SW 1271 (cell line): ENCODE measurements at places on chromosomes 7 and 10.
A peak's percentile ranks its signal among the peaks of the same experiment; 100 is the strongest.

GRCh38 chr10:7491949-7492659, 81.3 kb upstream of the SFMBT2 start:
- no peak for DNase-seq

- DNase-seq: no peak
These were observed 77.9 kb upstream of the LRRN3 start for GRCh38 chr7:111012799-111013675.

DNA sequence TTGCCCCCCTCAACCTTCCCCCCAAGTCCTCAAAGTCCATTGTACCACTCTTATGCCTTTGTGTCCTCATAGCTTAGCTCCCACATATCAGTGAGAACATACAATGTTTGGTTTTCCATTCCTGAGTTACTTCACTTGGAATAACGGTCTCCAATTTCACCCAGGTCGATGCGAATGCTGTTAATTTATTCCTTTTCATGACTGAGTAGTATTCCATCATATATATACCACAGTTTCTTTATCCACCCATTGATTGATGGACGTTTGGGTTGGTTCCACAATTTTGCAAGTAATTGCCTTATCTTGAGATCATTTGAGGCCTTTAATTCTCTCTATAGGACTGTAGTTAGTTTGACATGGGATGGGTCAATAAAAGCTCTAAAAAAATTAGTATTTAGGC, 124.7 kb downstream of the ARL4A start:
- DNase-seq: no peak

GRCh38 chr10:101130984-101131961, at the start of gene TLX1:
TLX1 (plus strand) TSS chr10:101131300; CDS start chr10:101131542, 242 bp downstream.
- DNase-seq: no peak

- no peak for DNase-seq
These were observed 517 bp downstream of the SRGN start for GRCh38 chr10:69088471-69088769.

- DNase-seq: no peak
These were observed 71.9 kb upstream of the DIP2C start for GRCh38 chr10:761376-761775.

GRCh38 chr7:5754981-5755599, 26.4 kb downstream of the RNF216 start:
- no peak for DNase-seq

- no peak for DNase-seq
These were observed 22.5 kb downstream of the CALHM2 start for GRCh38 chr10:103429647-103430046.

DNA sequence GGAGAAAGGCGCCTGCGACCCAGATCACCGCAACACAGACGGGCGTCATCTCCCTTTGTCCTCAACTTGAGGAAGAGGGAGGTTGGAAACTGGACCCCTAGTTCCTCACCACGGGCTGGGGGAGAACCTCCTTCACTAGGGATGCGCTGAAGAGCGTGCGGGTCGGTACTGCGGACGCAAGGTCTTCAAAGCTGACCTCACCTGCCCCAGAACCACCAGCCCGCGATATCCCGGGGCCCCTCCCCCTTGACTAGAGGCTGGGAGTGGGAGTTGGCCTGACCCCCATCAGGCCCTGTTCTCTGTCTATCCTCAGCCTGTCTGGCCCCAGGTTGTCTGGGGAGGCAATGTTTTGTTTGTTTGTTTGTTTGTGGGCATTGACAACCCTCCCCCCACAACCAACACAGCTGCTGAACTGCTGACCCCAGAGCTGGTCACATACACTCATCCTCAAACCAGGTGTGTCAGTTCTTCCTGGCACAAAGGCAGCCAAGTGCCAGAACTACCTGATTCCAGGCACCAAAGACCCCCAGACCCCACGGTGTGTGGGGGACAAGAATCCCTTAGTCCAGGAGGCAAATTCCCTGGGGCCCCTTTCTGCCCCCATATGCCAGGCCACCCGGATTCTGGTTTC, 2.9 kb downstream of the NPM3 start:
- no peak for DNase-seq

DNA sequence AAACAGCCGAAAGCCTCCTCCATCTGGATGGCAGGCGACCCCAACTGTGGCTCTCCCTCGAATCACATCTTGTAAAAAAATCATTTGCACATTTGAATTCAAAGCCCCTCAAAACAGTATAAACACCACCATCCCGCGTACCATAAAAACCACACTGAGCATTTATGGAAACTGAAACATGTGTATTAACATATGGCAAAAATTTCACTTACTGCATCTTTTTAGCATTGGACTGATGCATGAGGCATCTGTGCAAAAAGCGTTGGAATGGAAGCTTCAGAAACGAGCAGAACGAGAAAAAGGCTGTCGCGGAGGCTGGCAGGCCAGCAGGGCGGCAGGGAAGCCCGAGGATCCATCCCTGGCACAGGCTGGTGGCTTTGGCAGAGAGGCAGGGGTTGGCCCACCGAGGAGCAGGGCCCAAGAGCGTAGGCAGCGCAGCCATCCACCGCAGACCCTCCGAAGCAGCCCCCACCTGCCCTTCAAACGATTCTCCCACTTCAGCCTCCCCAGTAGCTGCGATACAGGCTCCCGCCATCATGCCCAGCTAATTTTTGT, 39.3 kb upstream of the CUX1 start:
- no peak for DNase-seq

GRCh38 chr7:24138343-24138742, 145.6 kb upstream of the NPY start:
- no peak for DNase-seq

DNA sequence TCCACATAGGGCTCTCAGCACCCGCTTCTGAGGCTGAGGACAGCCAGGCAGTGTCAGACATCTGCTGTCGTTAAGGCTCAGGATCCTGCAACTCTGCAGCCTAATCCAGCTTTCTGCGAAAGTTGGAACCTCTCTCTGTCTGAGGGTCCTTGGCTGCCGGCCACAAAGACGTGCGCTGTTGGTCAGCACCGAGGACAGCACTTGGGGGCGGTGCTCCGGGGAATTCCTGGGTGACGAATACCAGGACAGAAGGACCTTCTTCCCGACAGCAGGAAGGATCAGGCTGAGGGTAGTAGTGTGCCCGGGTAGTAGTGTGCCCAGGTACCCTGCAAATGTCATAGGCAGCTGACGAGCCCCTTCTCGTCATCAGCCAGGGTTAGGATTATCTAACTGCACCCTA, 16.0 kb upstream of the RASGEF1A start:
- DNase-seq: no peak

DNA sequence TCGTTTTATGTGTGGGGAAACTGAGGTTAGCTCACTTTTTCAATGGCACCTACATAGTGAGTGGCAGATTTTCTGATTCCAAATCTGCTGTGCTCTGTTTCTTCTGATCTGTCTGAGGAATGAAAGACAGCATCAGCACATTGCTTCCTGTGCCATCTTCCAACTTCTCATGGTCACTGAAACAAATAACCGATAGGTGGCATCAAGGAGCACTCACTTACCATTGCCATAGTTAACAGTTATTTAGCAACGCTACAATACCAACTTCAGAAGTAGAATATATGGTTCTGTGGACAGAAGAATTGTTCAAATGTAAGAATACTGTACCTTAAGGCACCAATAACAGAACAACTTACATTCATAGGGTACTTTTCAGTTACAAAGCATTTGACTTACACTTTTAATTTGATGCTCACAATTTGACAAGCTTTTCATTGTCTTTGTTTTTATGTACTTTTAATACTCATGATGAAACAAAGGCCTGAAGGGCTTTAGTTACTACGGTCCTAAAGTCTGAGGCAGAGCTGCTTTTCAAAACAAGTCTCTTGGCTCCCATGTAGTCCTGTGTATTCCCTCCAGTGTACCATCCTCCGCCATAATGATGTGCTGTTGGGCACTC, 228.9 kb upstream of the TCF7L2 start:
- DNase-seq: no peak

GRCh38 chr7:4738711-4739527, 36.5 kb upstream of the AP5Z1 start:
- peak; percentile 93 for DNase-seq

DNA sequence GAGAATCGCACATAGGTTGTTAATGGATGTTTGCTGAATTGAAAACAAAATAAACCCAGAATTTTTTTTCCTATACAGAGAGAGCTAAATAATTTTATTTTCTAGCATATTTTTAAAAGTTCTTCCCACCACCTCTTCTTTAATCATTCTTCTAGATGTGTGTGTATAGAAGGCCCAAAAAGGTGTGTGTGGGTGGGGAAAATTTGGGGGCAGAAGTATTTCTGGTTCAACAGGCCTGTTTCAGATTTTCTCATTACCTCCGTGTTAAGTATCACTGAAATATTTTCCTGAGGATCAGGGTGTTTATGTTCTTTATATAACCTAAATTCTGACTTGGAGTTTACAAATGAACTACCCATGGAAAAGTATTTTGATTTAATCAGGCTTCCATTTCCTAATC, 144.2 kb upstream of the ZNF804B start:
- DNase-seq: no peak

DNA sequence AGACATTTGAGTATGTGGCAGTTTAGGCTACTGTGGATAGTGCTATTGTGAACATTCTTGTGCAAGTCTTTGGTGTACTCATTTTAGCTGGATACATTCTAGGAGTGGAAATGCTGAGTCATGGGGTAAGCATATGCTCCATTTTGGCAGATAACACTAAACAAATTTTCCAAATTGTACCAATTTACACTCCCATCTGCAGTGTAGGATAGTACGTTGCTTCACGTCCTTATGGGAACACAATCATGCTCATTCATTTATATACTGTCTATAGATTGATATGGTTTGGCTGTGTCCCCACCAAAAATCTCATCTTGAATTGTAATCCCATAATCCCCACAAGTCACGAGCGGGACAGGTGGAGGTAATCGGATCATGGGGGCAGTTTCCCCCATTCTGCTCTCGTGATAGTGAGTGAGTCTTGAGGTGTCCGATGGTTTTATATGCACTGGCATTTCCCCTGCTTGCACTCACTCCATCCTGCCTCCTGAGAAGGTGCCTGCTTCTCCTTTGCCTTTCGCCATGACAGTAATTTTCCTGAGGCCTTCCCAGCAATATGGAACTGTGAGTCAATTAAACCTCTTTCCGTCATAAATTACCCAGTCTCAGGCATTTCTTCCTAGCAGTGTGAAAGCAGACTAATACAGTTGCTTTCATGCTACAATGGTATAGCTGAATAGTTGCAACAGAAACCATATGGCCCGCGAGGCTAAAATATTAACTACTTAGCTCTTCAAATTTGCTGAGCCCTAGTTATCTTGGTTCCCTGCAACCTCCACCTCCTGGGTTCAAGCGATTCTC, 25.6 kb downstream of the RNF216 start:
- DNase-seq: no peak

DNA sequence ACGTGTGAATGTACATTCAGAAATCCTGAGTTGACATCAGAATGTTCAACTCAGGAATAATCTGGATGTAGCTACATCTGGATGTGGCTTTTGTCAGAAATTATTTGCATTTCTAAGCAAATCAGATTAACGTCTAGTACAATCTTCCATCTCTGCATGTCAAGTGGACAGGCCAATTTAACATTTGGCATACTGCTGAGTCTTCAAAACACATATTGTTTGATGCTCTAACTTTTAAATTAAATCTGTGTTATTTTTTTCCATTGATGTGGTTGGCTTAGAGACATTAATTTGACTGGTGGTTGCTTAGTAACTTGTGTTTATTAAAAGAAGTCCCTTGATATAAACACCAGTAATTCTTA, 3.4 kb downstream of the STAMBPL1 start:
- no peak for DNase-seq

GRCh38 chr10:28169525-28169924, 133.3 kb downstream of the MPP7 start:
- DNase-seq: no peak

- DNase-seq: no peak
These were observed 44.0 kb upstream of the ITGB1 start for GRCh38 chr10:33001908-33002492.

- DNase-seq: no peak
These were observed 15.6 kb downstream of the CUBN start for GRCh38 chr10:17113889-17114540.

- DNase-seq: no peak
These were observed 4.2 kb downstream of the CCL24 start for GRCh38 chr7:75809396-75809795.

- no peak for DNase-seq
These were observed 34.4 kb upstream of the SLC29A4 start for GRCh38 chr7:5248201-5248885.

- DNase-seq: no peak
These were observed 36.4 kb downstream of the EPDR1 start for GRCh38 chr7:37956791-37957190.

DNA sequence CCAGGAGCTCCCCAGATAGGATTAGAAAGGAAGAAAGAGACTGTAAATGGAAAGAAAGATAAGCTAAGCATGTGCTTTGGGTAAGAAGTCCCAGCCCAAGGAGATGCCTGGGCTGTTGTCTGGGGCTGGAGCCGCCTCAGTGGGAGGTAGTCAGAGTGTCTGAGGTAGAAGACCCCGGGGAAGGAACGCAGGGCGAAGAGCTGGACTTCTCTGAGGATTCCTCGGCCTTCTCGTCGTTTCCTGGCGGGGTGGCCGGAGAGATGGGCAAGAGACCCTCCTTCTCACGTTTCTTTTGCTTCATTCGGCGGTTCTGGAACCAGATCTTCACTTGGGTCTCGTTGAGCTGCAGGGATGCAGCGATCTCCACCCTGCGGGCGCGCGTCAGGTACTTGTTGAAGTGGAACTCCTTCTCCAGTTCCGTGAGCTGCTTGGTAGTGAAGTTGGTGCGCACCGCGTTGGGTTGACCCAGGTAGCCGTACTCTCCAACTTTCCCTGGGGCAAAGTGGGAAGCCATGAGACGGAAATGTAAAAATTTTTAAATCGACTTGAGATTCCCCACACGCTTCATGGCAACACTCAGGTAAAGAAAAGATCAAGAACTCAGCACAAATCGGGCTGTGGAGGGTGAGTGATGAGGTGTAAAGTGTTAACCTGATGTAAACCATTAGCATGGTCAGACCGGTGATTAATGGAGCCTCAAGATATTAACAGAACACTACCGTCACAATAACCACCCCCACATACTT, 1.3 kb downstream of the HOXA1 start:
- DNase-seq: no peak

DNA sequence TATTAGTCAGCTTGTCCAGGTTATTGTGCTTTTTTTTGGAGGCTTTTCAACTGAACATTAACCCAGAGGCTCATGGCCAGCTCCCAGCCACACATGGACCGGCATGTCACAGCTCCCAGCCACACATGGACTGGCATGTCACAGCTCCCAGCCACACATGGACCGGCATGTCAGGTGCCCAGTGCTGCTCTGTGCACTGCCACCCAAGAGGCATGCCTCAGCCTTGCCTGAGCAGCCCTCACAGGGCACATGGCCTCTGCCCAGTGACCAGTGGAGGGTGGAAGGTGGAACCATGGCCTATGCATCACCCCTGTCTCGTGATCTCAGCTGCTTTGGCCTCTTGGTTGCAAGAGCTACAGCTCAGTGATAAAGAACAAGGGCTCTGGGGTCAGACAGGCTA, 119.8 kb downstream of the OAT start:
- DNase-seq: no peak

- no peak for DNase-seq
These were observed 27.7 kb downstream of the ZNF775 start for GRCh38 chr7:150406567-150407421.
